ENCODE measurements at places on chromosomes 2 and 18.

DNA sequence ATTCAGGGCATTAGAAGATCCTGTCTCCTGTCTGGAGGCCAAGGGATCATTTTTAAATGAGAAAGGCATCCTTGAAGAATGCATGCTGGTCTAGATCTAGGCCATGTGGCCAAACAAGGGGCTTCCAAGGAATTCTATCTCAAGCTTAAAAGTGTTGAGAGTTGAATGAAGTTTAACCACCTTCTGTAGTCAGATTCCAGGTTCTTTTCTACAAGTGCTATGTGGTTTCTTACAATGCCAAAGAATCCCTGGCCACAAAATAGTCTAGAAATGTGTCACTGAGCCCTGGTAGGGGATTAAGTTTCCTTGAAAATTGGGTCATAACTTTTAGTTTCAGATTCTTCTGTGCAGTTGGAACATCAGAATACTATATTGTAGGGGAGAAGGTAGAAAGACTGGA is 640.7 kb upstream of the ACVR2A start:
- DNase-seq: no peak

DNA sequence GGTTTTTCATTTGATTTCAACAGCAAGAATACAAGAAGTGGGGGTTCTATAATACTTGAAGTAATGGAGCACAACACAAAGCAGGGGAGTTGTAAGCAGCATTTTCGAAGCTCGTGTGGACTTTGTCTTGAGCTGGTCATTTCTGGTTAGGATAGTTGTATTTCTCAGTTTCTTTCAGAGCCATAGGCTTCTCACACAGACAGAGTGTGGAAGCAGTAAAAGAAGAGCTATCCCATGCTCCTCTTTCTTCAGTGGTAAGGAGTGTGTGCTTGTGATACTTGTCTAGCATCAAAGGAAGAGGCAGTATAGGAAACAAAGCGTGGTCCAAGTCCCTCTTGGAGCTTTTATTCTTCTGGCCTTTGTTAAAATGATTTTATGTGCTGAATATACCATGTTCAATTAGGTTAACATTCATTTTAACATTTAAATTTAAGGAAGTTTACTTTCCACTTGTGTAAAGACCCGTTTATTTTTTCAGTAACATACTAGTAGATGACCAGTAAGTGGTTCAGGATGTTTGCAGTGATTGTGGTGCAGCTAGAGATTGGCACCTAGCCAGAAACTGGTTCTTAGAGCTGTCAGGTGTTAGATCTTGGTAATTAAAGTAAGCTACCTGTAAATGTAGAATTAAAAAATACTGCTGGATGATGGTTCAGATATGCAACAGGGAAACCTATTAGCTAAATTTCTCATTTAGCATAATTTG is 14.6 kb downstream of the CCNYL1 start:
- DNase-seq: peak; percentile 75

DNA sequence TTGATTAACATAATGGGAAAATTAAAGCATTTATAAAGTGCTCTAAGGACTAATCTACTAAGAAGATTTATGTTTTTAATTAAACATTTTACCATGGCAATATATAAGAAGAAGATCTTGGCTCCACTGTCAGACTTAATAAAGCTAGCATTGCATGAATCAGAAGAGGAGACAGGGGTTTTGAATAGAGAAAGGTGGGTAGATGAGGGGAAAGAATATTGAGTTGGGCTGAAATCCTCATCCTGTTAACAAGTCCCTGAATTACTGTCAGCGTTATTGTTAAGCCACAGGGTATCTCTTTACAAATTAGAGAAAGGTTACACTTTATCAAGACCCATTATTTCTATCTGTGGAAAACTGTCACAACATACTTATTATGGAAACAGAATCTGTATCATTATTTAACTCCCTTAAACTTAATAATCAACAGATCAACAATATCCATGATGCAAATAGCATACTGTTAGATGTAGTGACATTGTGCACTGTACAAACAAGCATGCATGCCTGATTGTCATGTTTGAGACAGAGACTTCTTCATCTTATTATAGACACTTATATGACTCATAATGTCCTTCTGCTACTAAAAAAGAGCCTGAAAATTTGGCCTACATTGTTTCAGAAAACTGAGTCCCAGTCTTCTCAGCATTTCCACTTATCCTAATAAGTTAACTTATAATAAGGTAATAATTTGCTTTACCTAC is 304.1 kb downstream of the NRXN1 start:
- DNase-seq: no peak

- no peak for DNase-seq
These were observed 24.5 kb upstream of the MMADHC start for GRCh38 chr2:149612122-149612521.

DNA sequence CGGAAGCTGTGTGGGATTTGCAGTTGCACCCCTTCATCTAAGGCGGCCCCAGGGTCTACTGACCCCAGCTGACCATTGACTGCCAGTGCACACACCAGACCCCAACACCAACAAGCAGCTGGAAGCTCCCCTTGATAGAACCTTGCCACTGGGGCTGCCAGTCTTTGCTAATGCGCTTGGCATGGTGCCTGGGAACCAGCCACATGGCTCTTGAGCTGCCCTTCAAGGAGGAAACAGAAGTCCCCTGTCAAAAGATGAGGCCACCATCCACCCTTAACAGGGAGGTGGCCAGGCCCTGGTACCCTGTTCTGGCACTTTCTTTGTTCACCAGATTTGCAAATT is 8.6 kb downstream of the ALPI start:
- DNase-seq: no peak

DNA sequence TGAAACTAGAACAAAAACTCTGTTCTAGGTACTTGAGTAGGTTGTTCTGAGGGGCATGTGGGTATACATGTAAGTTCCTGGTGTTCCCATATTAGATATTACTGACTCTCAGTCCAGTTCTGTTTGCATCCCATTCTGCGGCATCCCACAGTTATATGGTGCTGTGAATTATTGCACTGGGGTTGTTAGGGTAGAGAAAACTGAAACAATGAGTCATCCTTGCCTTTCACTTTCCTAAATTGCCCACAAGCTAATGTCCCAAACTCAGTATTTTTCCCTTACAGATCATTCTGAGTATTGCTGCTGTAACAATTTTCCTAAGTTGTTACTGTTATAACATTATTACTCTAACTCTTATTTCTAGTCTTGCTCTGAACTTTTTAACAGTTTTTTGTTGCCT is 3.0 kb downstream of the WDR75 start:
- DNase-seq: no peak

GRCh38 chr2:122007126-122007525 is 251.7 kb downstream of the TSN start:
- no peak for DNase-seq

GRCh38 chr2:232365621-232366321 is 12.8 kb upstream of the ALPP start:
- no peak for DNase-seq

GRCh38 chr2:218755198-218755566 is 26.8 kb upstream of the CYP27A1 start:
- DNase-seq: no peak

- no peak for DNase-seq
These were observed 79.9 kb upstream of the ARHGAP28 start for GRCh38 chr18:6649421-6650126.

- DNase-seq: no peak
These were observed 9.0 kb downstream of the ZBTB14 start for GRCh38 chr18:5286525-5286924.

DNA sequence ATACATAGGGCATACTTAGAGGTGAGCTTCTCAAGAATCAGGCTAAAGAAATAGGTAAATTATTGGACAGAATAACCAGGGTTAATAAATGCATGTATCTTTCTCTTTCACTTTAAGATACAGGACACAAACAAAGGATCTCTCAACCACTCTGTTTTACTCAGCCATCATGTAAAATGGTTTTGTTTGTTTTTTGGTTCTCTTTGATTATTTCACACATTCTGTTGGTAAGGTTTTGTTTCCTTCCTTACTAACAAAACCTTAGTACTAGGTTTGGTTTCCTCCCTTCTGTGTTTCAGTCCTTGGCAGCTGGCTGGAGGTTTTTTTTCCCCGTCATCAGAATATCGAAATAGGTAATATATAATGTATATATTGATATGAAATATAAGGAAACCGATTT is 1506.8 kb upstream of the TMEFF2 start:
- DNase-seq: no peak

DNA sequence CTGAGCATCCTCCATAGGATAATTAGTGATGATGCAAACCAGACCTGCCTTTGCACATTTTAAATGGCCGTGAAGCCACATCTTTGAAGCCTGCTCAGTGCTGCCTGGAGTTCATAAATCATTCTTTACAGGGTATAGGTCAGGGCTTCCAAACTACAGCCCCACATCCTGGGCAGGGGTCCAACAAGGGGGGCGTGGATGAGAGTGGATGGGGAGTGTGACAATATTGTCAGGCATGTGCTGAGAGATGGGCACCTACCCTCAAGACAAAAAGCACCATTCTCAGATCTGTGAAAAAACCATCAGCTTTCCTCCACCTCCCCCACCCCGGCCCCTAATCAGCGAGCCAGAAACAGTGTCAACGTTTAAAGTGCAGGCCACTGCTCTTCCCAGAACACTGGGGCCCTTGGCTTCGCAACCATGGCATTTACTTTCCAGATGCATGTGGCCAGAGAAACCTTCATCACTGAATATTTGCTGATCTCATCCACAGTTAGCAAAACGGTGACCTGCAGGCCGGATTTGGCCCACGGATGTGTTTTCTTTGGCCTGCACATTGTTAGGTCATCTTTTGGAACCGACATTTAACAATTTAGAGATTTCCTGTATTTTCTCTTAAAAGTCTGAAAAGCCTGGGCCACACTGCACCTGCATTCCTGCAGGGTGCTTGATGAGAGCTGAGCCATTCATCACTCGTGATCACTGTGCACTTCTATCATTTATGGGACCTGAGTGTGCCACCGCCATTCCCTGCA is 130.7 kb downstream of the ANKRD44 start:
- DNase-seq: no peak

GRCh38 chr2:75113231-75113869 is 86.0 kb downstream of the TACR1 start:
- no peak for DNase-seq

GRCh38 chr2:100422320-100423055 is 5.0 kb upstream of the CHST10 start:
- DNase-seq: no peak

- DNase-seq: no peak
These were observed 74.5 kb upstream of the B3GNT7 start for GRCh38 chr2:231321021-231321420.

DNA sequence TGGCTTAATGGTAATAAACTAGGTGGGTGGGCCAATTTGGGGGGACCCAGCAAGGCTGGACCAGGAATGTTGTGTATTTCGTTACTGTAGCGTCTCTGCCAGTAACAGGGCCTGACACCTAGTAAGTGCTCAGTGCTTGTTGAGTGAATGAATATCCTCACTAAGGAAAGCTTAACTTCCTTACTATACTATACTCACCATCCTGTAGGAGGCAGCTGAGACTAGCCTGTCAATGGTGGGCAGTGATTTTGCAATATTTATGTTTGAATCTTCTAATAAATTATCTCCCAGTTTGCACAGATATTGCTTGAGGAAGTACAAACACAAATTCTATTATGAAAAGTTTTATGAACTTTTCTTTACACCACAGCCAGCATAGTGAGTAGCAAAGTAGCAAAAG is 370.7 kb upstream of the SYT4 start:
- no peak for DNase-seq

GRCh38 chr2:72300147-72300684 is 152.6 kb upstream of the CYP26B1 start:
- no peak for DNase-seq

- peak; percentile 40 for DNase-seq
These were observed 45.2 kb upstream of the NYAP2 start for GRCh38 chr2:225354281-225354774.

- DNase-seq: no peak
These were observed 177.5 kb downstream of the GFPT1 start for GRCh38 chr2:69209482-69209881.

- no peak for DNase-seq
These were observed 20.0 kb downstream of the SMC6 start for GRCh38 chr2:17733599-17733998.

GRCh38 chr2:39289609-39290008 is 45.8 kb upstream of the CDKL4 start:
- DNase-seq: no peak

DNA sequence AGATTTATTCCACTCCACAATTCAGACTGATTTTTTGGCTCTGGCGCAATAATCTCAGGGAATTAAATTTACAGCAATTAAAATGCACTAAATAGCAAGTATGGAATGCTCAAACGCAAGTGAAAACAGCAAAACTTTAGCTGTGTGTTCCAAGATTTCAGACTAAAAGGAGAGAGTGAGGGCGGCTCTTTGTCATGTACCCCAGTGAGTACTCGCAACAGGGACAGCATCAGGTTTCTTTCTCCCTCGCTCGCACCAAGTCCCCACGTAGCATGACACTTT is 1.1 kb downstream of the ROCK2 start:
- no peak for DNase-seq

DNA sequence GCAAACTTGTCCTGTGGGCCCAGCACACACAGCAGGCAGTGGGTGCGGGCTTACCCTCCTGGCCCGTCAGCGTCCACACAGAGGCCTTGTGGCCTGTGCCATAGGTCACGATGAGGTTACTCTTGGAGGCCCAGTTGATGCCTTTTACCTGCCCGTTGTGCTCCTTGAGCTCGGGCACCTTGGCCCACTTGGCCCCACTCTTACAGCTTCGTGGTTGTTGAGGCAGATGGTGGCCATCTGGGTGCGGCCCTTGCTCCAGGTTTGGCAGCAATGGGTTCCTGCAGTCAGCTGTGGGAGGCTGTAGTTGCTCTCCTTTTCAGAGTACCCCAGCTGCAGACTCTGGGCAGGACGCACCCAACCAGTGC is 45.5 kb upstream of the PTH2R start:
- no peak for DNase-seq

- DNase-seq: no peak
These were observed 61.3 kb upstream of the RAPGEF4 start for GRCh38 chr2:172674034-172674967.

GRCh38 chr18:58800582-58800981 is 64.1 kb upstream of the ZNF532 start:
- DNase-seq: no peak

DNA sequence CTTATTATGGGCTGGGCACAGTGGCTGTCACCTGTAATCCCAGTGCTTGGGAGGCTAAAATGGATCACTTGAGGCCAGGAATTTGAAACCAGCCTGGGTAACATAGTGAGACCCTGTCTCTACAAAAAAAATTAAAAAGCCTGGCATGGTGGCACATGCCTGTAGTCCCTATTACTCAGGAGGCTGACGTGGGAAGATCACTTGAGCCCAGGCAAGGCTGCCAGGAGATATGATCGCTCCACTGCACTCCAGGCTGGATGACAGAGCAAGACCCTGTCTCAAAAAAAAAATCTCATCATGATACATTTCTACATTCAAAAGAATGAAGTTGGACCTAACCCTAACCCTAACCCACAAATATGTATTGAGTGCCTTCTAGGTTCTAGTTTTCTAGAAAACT is 20.2 kb upstream of the CYP27A1 start:
- DNase-seq: no peak

GRCh38 chr2:9821805-9822445 is 21.3 kb upstream of the TAF1B start:
- no peak for DNase-seq

DNA sequence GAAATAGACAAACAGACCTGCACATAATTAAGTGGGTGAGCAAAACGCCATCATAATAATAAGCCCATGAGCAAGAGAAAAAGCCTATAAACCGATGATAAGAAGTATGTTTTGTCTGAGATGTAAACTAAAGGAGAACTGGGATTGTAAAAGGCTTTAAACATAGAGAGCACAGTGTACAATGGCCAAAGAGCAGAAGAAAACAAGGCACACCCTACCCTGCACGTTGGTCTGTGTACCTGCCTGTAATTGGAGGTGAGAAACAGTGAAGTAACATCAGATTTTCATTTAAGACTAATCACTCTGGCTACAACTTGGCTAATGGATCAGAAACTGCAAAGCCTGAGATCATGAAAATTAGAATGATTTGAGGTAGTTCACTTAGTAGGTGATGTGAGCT is 1094.7 kb upstream of the GYPC start:
- DNase-seq: no peak
